ENCODE measurements at places on chromosomes 7 and 10. TPM values are rescaled to one million over a fixed set of nuclear protein-coding genes. Genes with fewer than 3 reads are reported as not detected.

The GDF10 gene
- total RNA-seq: not detected

The RNF133 gene
- 0.37 TPM for total RNA-seq

The ANK3 gene
- total RNA-seq: 4.0 TPM

The VIPR2 gene
- not detected for total RNA-seq

The HTR5A gene
- total RNA-seq: not detected

The FBXL13 gene
- total RNA-seq: 0.73 TPM

The TLX1 gene
- not detected for total RNA-seq

The LIPN gene
- not detected for total RNA-seq

The LDB3 gene
- total RNA-seq: under 0.01 TPM

The SSC4D gene
- total RNA-seq: 0.39 TPM

The TMEM176B gene
- total RNA-seq: not detected

The ECD gene
- total RNA-seq: 34.8 TPM

The CNNM1 gene
- 0.59 TPM for total RNA-seq

The GRID2IP gene
- total RNA-seq: not detected

The SLC25A13 gene
- total RNA-seq: 25.4 TPM

The SUN3 gene
- not detected for total RNA-seq

The CRTAC1 gene
- total RNA-seq: not detected

The IDI1 gene
- total RNA-seq: 112 TPM

The UPK3B gene
- total RNA-seq: not detected

The LMOD2 gene
- total RNA-seq: not detected

The DLX5 gene
- not detected for total RNA-seq

The CPXM2 gene
- under 0.01 TPM for total RNA-seq

The FXYD4 gene
- total RNA-seq: not detected

The MUC12 gene
- not detected for total RNA-seq

The TMEM178B gene
- total RNA-seq: under 0.01 TPM

The PNLIPRP2 gene
- not detected for total RNA-seq

The OPALIN gene
- not detected for total RNA-seq

The BCL7B gene
- 28.2 TPM for total RNA-seq

The ANLN gene
- 173 TPM for total RNA-seq

The SLC26A5 gene
- total RNA-seq: not detected

The SH2D4B gene
- total RNA-seq: not detected

The NKX2-3 gene
- not detected for total RNA-seq

The MYL10 gene
- not detected for total RNA-seq

The LRRD1 gene
- 0.20 TPM for total RNA-seq

The LRRC17 gene
- total RNA-seq: 9.6 TPM

The SERPINE1 gene
- 464 TPM for total RNA-seq

The FAM20C gene
- total RNA-seq: 58.4 TPM

The TRPV6 gene
- not detected for total RNA-seq

The BMPER gene
- total RNA-seq: 10.2 TPM

Data from subcutaneous preadipocyte (primary cell).